Kidney (tissue), 22 donors: ENCODE measurements at places on chromosomes 1 and 21. TPM values are rescaled to one million over a fixed set of nuclear protein-coding genes. Genes with fewer than 3 reads are reported as not detected.

GRCh38 chr21:32733990-32734613 is 6.3 kb upstream of the SYNJ1 start:
- H3K4me3 ChIP-seq: no peak overlapping the region
- DNase-seq: no peak
- no peaks in the 10 kb centered on the region for H3K4me1 ChIP-seq
- H3K27ac ChIP-seq: no peak overlapping the region
- H3K27me3 ChIP-seq: no peaks in the 10 kb centered on the region
- H3K36me3 ChIP-seq: no peaks in the 10 kb centered on the region

GRCh38 chr1:7252411-7253117 is 467.3 kb downstream of the CAMTA1 start:
- H3K4me3 ChIP-seq: no peak overlapping the region
- H3K36me3 ChIP-seq: no peaks in the 10 kb centered on the region
- H3K4me1 ChIP-seq: no peaks in the 10 kb centered on the region
- H3K27ac ChIP-seq: no peak overlapping the region
- DNase-seq: no peak
- H3K27me3 ChIP-seq: no peaks in the 10 kb centered on the region

GRCh38 chr1:85378534-85378933 is 86.4 kb downstream of the DDAH1 start:
- H3K4me1 ChIP-seq: peaks cover 25% of the 10 kb centered on the region
- no peak overlapping the region for H3K27ac ChIP-seq
- no peaks in the 10 kb centered on the region for H3K36me3 ChIP-seq
- H3K4me3 ChIP-seq: no peak overlapping the region
- DNase-seq: no peak

DNA sequence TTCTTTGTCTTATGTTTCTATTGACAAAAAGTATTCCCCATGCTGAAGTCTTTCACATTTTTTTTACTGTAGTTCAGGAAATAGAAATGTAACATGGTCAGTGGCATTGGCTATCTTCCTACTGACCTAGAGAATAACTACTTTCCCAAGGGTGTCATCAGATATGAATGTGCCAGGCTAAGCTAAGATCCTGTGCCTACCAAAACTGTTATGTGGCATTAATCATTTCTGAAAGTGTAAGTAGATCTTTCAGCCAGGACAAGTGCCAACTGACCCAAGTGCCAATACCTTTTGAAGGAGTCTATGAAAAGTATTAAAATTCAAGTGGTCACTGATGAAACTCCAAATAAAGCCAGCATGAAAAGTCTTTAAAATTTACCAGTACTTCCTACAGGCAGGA is 165.3 kb downstream of the TNFSF18 start:
- H3K4me1 ChIP-seq: no peaks in the 10 kb centered on the region
- no peak overlapping the region for H3K4me3 ChIP-seq
- DNase-seq: no peak
- no peak overlapping the region for H3K27ac ChIP-seq

DNA sequence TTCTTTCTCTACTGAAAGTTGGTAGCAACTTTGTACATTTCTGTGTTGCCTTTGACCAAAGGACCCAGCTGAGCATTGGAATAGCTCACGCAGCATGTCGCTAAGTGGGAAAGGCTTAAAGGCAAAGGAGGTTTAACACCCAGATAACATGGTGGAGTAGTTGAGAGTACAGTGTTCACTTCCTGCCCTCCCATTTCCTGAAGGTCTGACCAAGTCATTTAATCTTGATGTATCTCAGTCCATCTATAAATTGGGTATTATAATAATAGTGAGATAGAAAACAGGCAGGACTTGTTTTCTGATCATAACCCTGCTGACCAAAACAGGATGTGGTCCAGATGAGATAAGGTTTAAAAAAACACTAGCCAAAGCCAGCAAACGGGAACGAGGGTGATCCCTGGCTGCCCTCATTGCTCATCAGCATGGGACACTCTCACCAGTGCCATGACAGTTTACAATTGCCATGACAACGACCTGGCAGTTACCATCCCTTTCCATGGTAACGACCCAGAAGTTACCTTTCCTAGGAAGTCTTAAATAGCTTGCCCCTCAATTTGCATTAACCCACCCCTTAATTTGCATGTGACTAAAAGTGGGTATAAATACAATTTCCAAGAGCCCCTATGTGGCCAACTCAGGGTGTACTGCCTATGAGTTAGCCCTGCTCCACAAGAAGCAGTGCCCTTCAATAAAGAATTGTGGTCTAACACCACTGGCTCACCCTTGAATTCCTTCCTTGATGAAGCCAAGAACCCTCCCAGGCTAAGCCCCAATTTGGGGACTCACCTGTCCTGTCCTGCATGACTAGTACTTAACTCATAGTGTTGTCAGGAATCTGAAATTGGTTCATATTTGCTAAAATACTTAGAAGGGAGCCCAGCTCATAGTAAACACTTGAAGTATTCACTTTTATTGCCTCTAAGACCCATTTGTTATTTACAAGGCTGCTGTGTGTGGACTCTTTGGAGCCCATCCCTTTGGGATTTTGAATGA is 28.4 kb upstream of the FHAD1 start:
- peaks cover 10% of the 10 kb centered on the region for H3K4me1 ChIP-seq
- H3K27me3 ChIP-seq: no peaks in the 10 kb centered on the region
- peak overlapping the region; percentile 23 for H3K27ac ChIP-seq
- H3K36me3 ChIP-seq: peaks cover 24% of the 10 kb centered on the region

Gene GBP4
- total RNA-seq: 9.0 TPM

- H3K4me1 ChIP-seq: no peaks in the 10 kb centered on the region
- DNase-seq: no peak
- no peaks in the 10 kb centered on the region for H3K36me3 ChIP-seq
- no peak overlapping the region for H3K4me3 ChIP-seq
These were observed 48.4 kb upstream of the ATP6V1G3 start for GRCh38 chr1:198588845-198589244.

DNA sequence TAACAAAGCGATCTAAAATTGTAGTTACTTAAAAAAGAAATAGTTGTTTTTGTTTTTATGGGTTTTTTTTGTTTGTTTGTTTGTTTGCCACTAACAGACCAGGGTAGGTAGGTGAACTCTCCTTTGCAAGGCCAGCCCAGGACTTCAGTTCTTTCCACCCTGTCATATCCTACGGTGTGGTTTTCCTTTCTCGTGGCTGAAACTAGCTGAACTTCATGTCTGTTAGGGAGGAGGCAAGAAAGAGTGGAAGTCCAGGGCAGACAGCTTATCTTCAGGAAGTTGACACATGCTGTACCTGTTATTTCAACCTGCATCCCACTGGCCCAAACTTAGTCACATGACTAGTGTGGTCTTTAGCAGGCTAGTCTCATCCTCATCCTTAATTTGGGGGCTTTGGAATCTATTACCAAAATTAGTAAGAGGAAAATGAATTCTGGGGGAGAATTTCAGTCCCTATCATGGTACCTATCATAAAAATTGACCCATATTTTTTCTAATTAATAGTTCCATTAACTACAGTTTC is 62.9 kb upstream of the LRRC7 start:
- no peak overlapping the region for H3K4me3 ChIP-seq
- H3K36me3 ChIP-seq: no peaks in the 10 kb centered on the region
- H3K27ac ChIP-seq: no peak overlapping the region
- DNase-seq: no peak
